ENCODE measurements at places on chromosomes 1 and 21.

- DNase-seq: peak; percentile 79
These were observed 79.1 kb downstream of the NDUFS5 start for GRCh38 chr1:39105061-39105840.

DNA sequence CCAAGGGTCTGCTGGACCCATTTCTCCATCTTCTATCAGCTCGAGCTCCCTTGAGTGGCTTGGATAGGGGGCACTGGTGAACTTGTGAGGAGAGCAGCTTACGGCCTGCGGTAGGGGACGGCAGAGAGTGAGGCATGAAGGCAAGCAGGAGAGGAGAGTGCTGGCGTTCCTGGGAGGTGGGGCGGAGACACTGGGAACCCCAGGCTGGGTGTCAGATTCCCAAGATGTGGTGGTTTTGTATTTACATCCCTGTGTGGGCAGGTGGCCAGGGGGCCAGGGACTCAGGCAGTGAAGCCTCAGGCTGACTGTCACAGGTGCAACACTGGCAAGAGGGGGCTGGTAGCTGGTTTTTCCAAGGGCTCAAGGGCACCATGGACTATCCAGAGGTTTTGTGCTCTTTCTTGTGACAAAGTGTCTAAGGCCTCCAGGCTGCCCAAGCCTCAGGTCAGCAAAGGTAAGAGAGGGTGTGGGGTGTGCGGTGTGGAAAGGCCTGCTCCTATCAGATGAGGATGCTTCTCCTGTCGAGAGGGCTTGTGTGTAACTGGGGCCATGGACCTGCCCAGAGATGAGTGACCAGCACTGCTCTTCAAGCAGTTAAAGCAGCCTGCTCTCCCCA, 45.1 kb upstream of the ROR1 start:
- DNase-seq: no peak

DNA sequence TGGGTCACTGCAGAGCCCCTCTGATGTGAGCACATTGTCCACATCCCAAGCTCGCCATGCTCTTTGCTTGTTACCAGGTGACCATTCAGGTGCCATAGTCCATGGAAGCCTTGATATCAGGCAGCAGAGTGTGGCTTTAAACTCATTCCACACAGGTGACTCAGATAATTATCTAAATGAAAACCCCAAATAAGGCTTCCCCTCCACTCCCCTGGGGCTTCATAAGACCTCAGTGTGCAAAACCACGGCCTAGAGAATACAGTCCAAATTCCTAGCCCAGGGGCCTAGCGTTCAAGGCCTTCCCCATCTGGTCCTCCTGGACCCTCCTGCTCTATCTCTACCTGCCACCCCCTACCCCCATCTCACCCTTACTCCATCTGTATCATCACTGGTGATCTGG, 97.1 kb downstream of the ARHGEF10L start:
- DNase-seq: no peak

- no peak for DNase-seq
These were observed 1.1 kb upstream of the LBR start for GRCh38 chr1:225428881-225429455.

DNA sequence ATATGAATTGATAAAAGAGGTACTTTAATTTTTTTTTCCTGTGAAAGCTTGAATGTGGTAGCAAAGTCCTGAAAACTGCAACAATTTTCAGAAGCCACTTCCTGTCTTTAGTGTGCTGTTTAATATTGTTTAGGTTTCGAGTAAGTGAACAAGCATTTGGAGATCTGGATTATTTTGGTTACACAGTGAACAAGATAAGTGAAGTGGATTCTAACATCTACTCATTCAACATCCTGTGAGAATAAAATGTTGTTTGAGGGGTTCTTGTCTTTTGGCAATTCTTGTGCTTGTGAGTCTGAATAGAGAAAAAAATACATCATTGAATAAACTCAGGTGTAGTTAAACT, 35.2 kb upstream of the PLA2G4A start:
- no peak for DNase-seq

GRCh38 chr1:223680188-223680587, 14.7 kb upstream of the CAPN8 start:
- no peak for DNase-seq

GRCh38 chr1:182786223-182786994, 3.2 kb upstream of the NPL start:
- peak; percentile 47 for DNase-seq

DNA sequence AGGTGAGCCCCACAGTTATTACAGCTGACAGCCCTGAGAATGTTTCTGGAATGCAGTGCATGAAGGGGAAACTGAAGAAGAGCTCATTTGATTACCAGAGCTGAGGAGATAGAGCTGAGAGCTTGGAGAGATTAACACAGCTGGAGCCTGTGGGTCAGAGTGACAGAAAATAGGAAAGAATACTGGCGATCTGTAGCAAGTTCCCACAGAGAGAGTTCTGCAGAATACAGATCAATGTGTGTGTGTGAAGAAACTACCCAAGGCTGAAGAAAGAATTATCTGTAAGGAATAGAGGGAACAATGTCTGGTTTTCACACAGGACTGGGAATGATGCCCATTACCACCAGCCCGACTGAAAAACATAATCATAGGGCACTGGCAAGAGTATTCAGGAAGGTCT, 103.6 kb upstream of the SNX7 start:
- DNase-seq: no peak

- DNase-seq: no peak
These were observed 2.0 kb upstream of the CCN1 start for GRCh38 chr1:85578321-85579295.

- peak; percentile 17 for DNase-seq
These were observed 61.7 kb downstream of the CASQ2 start for GRCh38 chr1:115706587-115707425.

DNA sequence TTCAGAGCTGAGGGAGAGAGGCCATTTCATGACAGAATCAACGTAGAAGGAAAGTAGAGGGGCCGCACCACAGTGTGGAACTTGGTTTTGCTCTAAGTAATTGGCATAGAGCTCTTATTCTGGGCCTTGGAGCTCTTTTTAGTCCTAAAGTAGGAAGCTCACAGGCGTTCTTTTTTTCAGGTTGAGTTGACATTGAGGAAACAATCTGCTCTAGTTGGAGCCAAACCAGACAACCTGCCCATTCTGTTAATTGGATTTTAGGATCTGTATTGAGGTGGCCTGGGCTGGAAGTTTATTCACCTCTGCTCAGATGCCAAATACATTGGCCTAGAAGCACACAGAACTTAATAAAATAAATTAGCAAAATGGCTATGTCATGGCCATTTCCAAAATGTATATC, 1093.9 kb downstream of the ADGRL2 start:
- no peak for DNase-seq

DNA sequence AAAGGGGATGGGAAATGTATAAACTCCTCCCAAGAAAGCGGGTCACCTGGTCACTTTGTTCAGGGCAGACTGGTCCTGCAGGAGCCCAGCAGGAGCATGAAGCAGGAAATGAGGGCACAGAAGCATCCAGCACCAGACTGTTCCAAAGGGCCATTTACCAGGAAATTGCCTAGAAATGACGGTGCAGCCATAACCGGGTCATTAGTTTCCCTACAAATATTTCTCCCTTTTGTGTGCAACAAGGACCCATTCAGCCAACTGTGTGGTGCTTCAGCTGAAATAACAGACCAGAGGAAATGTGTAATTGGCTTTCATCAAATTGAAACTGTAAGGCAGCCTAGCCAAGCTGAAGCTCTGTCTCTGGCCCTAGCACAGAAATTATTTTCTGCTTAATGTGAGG, 7.6 kb upstream of the CTTNBP2NL start:
- no peak for DNase-seq

Measured in frontal cortex (tissue), 4 donors.